ENCODE measurements at places on chromosomes 1 and 21.

- DNase-seq: no peak
Observed at GRCh38 chr21:43188181-43188580, 19.4 kb downstream of the CRYAA start.

- no peak for DNase-seq
Observed at GRCh38 chr1:22487781-22488180, 36.1 kb downstream of the ZBTB40 start.

DNA sequence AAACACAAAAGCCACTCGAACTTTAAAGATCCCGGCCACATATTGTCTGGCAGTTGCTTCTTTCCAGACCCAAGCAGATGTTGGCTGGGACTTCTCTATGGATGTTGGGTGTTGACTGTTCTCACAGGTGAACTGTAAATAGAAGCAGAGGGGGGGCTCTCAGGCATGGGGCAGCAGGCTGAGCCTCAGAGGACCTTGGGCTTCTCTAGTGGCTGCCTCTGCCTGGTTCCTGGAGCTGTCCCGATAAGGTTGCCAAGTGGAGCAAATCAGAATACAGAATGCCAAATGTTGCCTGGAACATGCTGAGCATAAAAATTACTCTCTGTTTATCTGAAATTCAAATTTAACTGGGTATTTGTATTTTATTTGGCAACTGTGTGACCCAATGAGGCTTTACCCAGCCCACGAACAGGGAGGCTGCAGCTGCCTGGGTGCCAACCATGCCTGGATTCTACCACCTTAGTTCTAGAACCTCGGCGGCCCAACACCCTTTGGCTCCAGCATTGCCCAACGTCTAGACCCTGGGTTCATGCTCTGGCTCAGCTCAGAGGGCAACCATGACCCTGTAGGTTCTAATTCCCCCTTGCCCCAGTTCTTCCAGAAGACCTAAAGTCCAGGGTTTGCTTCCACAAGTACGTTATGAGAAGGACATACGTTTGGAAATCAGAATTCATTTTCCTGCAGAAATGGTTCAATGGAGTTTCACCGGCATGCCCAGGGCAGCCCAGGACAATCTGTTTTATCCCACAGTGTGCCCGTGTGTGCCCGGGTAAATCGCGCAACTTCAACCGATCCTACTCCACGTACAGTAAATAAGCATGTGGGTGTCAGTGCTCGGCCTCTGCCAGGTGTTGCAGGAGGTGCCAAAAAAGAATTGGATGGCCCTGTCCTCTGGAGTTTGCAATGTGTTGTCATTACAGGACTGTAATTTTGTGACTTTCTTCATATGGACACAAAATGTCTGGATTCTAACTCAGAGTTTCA is 5.4 kb upstream of the SLC45A1 start:
- no peak for DNase-seq

DNA sequence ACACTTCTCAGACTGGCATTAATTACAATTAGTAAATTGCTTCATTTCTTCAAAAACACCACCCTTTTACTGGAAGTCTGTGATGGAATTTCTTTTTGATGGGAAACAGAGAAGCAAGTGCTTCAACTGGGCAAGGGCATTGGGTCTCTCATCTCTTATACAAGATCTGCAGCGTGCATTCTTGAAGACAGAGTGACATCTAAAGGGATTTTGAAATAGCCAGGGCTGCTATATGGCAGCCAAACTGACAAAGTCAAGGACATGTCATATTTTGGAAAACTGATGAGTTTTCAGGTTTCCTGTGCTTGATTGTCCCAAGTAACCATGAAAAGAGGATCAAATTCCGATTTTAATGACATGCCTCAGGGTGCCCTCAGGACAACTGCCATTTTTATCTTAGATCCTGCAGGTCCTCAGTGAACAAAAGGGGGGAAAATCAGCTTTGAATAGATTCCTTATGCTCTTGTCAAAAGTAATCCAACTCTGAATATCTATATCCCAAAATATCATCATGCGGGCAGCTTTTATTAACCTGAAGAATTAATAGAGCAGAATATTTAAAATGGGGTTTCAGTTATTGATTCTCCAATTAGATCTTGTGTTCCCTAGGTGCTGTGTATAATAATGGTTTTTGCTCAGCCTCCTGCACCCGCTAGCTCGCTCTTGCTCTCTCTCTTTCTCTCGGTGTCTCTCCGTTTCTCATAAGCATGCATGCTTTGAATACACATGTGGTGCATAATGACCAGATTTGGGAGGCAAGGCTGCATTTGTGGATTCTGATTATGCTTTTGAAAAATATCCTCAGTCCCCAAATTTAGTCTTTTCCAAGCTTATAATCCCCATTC is 221.8 kb downstream of the TTLL7 start:
- no peak for DNase-seq

GRCh38 chr1:216822480-216822879 is 99.3 kb upstream of the ESRRG start:
- DNase-seq: no peak

DNA sequence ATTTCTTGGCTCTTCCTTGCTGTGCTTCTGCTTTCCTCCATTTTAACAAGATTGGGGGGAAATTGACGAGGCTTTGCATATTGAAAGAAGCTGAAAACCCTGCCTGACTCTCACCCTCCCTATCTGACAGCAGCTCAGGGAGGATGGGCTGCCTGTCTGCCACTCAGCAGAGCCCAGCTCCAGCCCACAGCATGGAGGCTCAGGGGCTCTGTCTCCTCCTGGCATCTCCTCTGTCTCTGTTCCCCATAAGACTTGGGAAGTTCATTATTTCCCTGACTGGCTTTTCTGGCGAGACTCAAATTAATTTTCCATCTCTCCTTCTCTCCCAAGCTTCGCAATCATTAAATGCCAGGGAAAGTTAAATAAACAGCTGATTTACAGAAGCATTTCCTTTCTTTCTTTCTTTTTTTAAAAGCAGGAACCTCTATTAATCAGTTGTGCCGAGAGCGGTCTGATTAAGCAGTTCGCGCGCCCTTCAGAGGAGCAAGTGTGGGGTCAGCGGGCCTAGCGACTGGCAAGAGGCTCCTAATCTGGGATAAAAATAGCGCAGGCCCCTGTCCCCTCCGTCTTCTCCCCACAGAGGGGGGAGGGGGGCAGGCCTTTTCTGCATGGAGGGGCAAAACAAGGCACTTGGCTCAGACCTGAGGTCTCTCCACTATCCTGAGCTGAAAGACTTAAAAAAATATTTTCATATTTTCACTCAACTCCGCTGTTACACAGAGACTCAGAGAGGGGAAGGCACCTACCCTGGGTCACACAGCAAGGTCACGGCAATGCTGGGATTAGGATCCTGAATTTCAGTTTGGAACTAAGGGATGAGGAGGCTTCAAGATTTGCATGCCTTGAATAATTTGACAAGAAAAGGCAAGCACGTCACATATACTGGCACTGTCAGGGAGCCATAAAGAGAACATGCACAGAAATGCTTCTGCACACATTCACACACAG is 170.4 kb downstream of the ACTL8 start:
- no peak for DNase-seq

GRCh38 chr1:159113596-159114433 is 37.2 kb upstream of the AIM2 start:
- DNase-seq: no peak

DNA sequence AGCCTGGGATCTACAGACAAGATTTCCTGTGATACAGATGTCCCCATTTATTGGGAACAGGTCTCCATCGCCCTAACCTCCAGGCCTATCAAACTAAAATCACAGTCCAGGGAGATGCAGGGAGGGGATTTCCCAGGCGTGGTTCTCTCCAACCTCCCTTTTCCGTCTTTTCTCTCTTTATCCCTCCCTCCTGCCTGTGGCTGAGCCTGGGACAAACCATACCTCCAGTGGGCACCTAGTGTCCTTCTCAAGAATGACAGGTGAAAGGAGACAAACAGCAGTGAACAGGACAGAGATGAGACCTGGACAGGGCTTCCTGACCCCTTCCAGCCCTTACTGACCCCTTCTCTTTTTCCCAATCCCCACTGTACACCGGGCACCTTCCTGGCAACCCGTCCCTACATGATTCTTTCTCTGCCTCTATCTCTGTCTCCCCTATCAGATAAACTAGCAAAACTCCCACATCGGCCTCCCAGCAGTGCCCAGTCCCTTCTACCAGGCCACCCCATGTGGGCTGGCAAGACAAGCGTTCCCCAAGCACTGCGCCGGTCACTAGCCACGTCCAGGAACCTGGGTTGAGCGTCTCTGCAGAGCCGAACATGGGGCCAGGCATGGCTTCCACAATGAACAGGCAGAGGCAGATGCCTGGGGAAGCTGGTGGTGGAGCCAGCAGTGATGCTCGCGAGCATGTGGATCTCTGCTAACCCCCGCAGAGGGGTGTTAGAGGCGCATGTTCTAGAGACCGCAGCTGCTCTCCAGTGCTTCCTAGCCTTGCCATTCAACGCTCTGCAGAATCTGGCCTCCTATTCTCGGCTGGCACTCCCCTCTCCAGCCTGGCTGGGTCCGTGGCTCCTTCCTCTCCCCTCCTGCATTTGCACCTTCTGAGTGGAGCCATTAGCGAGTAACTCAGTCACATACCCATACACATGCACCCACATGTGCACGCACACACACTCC is 54.7 kb downstream of the ELK4 start:
- DNase-seq: no peak

DNA sequence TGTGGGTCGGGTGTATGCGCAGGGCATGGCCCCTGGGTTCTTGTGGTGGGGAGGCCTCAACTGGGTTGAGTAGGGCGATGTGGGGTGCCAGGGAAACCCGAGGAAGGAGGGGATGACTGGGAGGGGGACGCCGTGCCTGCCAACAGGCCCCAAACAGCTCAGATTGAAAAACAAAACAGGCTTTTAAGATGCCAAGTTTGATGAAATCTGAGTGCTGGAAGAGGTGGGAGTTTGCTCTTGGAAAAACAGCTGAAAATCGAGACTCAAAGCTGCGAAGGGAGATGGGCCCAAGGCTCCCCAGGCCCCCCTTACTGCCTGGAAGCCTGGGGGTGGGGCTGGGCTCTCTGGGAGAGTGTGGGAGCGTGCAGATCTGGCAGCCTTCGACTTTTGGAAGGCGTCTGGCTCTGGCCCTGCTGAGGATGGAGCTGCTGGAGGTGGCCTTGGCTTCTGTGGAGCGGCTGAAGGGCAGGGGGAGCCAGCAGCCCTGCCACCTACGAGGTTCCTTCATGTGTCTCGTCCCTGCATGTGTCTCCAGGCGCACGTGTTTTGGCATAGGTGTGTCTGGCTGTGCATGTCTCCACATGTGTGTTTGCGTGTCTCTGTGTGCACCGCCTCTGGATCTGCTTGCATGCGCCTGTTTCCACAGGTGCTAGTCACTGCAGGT is 33.3 kb downstream of the PTPRF start:
- no peak for DNase-seq

DNA sequence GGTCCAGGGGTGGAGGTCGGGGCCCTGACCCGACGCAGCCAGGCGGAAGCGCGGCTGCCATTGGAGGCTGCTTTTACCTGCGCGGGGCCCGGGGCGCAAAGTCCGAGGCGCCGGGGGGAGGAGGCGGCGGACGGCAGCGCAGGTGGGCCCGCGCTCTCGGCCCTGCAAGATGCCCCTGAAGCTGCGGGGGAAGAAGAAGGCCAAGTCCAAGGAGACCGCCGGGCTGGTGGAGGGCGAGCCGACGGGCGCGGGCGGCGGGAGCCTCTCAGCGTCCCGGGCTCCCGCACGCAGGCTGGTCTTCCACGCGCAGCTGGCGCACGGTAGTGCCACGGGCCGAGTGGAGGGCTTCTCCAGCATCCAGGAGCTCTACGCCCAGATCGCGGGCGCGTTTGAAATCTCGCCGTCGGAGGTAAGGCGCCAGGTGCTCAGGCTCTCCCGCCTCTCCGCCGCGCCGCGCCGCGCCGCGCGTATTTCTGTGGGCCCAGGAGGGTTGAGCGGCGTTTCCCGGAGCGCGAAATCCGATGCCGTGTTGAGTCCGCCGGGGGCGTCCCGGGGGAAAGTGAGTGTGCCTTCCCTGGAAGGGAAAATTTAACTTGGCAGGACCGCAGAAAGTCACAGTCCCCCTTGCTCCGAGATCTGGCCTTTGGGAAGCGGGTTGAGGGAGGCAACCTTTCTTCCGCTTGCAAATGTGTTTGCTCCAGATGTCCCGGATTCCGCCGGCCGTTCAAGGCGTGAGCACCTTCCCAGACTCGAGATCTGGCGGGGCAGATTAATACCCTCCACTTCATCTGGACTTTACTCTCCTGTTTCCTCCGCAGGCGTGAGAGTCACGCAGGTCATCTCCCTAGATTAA is at the start of gene GIPC2:
Gene GIPC2, plus strand, starts transcription at position 41 of the 853 bp plus-strand sequence. Its CDS starts 129 bp downstream, at position 170.
- DNase-seq: peak; percentile 33

DNA sequence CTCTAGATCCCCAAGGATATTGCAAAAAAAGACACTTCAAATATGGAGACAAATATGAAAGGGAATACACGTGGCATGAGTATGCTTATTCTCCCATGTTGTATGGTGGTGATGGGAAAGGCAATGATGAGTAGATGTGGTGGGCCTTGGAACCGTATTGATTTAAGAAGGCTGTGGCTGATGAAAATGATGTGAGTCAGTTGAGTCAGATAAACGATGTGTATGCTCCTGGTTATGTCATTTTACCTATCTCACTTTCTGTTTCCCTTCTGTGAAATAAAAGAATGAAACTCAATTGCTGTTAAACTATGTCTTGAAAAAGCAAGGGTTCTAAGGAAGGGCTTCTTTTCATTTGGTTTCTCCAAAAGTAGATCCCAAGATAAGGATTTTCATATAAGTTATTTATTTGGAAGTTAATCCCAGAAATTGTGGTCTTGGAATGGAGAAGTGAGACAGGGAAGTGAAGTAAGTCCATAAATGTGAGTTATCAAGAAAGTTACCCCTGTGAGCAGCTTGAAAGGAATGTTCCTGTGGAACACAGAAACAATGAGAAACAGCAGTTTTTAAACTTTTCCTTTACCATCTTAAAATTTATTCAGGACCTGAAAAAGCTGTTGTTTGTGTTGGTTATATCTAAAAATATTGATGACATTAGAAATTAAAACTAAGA is 292.0 kb downstream of the DUSP10 start:
- no peak for DNase-seq
